ENCODE measurements at places on chromosomes 6 and 20. TPM values are rescaled to one million over a fixed set of nuclear protein-coding genes. Genes with fewer than 3 reads are reported as not detected.

Gene LRFN2
- not detected for total RNA-seq

Gene RIMS1
- 3.9 TPM for total RNA-seq

Gene IL17A
- not detected for total RNA-seq

Gene C20orf96
- 3.9 TPM for total RNA-seq

Gene MOCS1
- 21.8 TPM for total RNA-seq

Gene MCCD1
- not detected for total RNA-seq

Gene DSE
- 106 TPM for total RNA-seq

Gene ACSS2
- total RNA-seq = 129 TPM

- DNase-seq = peak; percentile 30
- H3K27me3 ChIP-seq = peaks cover 2% of the 10 kb centered on the region
- H3K4me1 ChIP-seq = no peaks in the 10 kb centered on the region
Observed at GRCh38 chr20:61951695-61952533, 113.8 kb downstream of the TAF4 start.

DNA sequence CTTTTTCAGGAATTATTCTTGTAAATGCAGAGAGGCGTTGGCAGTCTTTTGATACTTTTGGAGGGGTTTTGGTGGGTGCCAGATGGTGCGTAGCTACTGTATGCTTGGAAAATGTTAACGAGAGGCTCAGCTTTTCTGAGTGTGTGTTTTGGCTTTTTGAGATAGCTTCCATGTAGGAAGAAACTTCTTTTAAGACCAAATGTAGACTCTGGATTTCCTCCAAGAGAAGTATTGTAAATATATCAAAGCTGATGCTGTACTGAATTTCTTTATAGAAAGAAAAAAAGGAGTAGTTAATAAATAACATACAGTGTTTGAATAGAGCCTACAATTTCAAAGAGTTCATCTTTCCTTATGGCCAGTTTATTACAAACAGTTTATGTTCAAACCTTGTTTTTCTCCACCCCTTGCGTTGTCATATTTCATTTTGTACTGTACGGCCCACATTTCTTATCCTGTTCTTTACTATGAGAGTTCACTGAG is 16.7 kb downstream of the TIAM2 start:
- no peaks in the 10 kb centered on the region for H3K27me3 ChIP-seq
- peak; percentile 42 for DNase-seq
- H3K27ac ChIP-seq = no peak overlapping the region
- H3K36me3 ChIP-seq = no peaks in the 10 kb centered on the region
- H3K4me1 ChIP-seq = peaks cover 4% of the 10 kb centered on the region

DNA sequence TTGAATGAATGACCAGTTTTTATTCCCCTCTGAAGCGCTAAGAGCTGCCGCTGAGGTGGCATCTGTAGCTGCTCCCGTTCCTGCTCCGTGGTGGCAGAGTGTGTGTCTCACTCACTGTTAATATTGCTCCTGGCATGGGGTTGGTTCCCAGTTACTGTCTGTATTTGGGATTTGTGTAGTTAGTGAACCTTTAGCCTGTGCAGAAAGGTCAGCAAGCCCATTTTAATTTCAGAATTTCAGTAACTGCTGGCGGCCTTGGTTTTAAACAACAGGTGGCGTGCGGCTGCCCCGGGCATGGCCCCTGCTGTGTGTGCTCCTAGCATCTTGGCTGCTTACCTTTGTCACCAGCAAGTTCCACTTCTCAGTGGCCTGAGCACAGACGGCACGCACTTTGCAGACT is 54.1 kb upstream of the SLC22A1 start:
- H3K27ac ChIP-seq = no peak overlapping the region
- H3K27me3 ChIP-seq = no peaks in the 10 kb centered on the region
- peaks cover 36% of the 10 kb centered on the region for H3K36me3 ChIP-seq
- DNase-seq = no peak
- no peaks in the 10 kb centered on the region for H3K4me1 ChIP-seq

DNA sequence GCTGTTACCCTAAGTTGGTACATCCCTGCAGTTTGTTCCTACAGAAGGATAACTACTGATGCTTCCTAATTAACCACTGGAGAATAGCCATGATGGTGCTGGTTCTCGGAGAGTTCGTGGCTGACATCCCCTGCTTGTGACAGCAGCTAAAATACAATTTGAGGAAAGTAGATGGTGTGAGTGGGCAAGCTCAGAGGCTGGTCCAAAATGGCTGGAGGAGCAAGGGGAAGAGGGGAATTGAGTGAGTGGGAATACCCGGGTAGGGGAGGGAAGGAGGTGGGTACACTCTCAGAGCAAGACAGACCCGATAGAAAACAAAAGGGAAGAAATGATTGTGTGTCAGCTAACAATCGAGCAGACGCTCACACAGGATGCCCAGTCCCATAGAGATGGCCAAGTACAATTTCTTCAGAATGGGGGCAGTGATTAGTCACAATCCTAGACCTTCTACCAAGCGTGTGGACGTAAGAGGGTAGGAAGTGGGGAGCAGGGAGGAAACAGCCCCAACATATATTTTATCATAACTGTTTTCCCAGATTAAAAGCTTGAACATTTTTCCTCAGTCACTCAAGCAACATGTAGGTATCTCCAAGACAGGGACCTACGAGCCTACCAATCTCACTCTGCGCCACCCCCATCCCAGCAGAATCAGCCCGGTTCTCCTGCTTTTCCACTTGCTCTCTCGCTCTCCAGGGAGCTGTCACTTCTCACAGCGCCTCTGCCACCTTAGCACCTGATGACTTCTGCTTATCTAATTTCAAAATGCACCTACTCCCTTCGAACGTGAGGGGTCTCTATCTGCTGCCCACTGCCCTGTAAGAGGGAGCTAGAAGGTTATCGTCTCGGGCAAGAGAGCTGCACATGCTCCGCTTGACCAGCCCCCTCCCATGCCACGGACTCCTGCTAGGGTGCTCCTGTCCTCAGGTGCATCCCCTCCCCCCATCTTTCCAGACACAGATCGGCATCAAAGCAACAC is 26.2 kb downstream of the RIPOR2 start:
- no peak overlapping the region for H3K27ac ChIP-seq
- no peaks in the 10 kb centered on the region for H3K36me3 ChIP-seq
- no peak for DNase-seq
- peaks cover 3% of the 10 kb centered on the region for H3K4me1 ChIP-seq

- H3K27ac ChIP-seq = peak overlapping the region; percentile 79
- H3K27me3 ChIP-seq = no peaks in the 10 kb centered on the region
- H3K4me1 ChIP-seq = peaks cover 46% of the 10 kb centered on the region
- H3K4me3 ChIP-seq = no peak overlapping the region
- H3K36me3 ChIP-seq = no peaks in the 10 kb centered on the region
- DNase-seq = peak; percentile 99
Observed at GRCh38 chr6:16338577-16339264, 100.3 kb downstream of the GMPR start.

- no peaks in the 10 kb centered on the region for H3K36me3 ChIP-seq
- no peaks in the 10 kb centered on the region for H3K4me1 ChIP-seq
- no peaks in the 10 kb centered on the region for H3K27me3 ChIP-seq
- no peak overlapping the region for H3K27ac ChIP-seq
Observed at GRCh38 chr20:47817573-47817972, 32.3 kb upstream of the SULF2 start.

DNA sequence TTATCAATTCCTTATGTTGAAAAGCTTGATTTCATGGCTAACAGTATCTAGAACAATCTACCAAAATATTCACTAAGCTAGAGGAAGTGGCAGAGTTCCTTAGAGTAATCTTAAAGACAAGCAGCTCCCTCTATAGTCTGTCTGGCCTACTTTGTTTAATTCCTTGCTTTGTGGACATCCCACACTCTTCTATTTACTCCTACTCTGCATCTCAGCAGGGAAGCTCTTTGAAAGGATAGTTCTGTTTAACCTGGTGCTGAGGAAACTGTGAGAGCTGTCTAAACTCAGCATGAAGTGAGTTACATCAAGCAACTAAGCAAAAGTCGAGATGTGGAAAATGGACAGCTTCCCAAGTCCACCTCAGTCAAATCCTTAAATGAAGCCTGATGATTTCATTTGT is 4.3 kb downstream of the REV3L start:
- H3K36me3 ChIP-seq = no peaks in the 10 kb centered on the region
- peak overlapping the region; percentile 4 for H3K4me3 ChIP-seq
- no peak overlapping the region for H3K27ac ChIP-seq
- peaks cover 14% of the 10 kb centered on the region for H3K4me1 ChIP-seq
- peak; percentile 77 for DNase-seq

DNA sequence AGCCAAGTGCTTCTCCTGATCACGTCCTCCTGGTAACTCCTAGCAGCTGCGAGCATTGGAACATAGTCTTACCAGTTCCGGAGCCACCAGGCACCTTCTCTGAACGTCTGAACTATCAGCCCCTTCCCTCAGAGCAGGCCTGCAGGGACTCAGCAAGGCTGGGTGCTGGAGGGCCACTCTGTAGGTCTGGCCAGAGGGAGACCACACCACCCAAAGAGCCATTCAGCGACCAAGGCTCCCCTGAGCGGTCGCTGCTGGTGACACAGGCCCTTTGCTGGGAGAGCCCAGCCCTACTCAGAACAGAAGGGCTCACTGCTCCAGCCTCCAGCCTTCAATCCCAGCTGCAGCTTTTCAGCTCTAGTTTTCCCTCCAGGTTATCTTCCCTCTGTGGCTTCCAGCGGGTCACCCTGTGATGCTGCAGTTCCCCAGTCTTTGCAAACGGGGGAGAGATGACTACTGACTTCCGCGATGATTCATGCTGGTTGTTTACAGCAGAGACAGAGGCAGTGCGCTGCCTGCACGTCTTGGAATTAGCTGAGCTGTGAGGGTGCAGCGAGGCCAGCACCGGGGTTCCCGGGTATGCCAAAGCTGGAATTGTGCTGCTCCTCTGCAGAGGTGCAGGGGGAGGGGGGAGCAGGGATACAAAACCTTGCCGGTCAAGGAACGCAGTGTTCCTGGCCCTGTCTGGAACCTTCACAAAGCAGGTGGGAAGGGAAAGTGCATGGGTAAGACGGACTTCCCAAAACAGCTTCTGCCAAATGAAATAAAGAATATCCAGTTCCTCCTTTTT is 161.4 kb downstream of the LY86 start:
- H3K4me1 ChIP-seq = peaks cover 25% of the 10 kb centered on the region
- peak overlapping the region; percentile 72 for H3K27ac ChIP-seq
- peak; percentile 94 for DNase-seq
- H3K4me3 ChIP-seq = no peak overlapping the region

GRCh38 chr6:44771647-44772415 is 384.3 kb downstream of the CDC5L start:
- peak; percentile 11 for DNase-seq
- no peak overlapping the region for H3K27ac ChIP-seq
- peaks cover 7% of the 10 kb centered on the region for H3K27me3 ChIP-seq
- no peaks in the 10 kb centered on the region for H3K4me1 ChIP-seq
- no peak overlapping the region for H3K4me3 ChIP-seq
- H3K36me3 ChIP-seq = no peaks in the 10 kb centered on the region

DNA sequence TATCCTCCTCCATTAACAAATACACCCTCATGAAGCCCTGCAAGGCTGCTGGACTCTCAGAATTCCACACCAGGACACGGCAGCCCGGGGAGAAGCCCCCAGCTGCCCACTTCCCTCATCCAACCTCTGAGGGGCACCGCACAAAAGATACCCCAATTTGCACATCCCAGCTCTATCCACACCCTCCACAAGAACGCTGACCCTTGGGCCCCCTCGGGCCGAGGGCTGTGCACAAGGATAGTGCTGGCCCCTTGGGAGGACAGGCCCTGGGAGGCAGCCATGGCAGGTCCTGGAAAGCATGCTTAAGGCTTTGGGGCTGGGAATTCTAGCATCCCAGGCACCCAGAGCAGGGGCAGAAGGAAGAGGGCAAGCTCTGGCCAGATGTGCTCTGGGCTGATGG is 112.8 kb upstream of the PRND start:
- peaks cover 3% of the 10 kb centered on the region for H3K4me1 ChIP-seq
- H3K27ac ChIP-seq = no peak overlapping the region
- DNase-seq = no peak
- no peaks in the 10 kb centered on the region for H3K36me3 ChIP-seq
- no peaks in the 10 kb centered on the region for H3K27me3 ChIP-seq
- H3K4me3 ChIP-seq = no peak overlapping the region

DNA sequence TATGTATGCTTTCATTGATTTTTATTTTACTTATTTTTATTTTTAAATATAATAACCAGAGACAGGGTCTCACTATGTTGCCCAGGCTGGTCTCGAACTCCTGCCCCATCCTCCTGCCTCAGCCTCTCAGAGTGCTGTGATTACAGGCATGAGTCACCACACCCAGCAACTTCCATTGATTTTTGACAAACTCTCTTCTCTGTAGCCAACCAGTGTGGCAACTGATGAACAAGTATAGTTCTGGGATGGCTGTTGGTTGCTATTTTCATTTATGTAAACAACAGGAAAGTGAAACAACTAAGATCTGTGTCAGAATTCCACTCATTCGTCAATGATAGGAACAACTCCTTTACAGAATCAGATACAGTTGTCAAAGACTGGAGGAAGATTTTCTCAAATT is 356.7 kb upstream of the JARID2 start:
- peak; percentile 8 for DNase-seq
- no peaks in the 10 kb centered on the region for H3K36me3 ChIP-seq
- H3K27ac ChIP-seq = no peak overlapping the region
- H3K4me1 ChIP-seq = no peaks in the 10 kb centered on the region
- H3K4me3 ChIP-seq = no peak overlapping the region
- H3K27me3 ChIP-seq = no peaks in the 10 kb centered on the region

Measured in fibroblast of lung (primary cell).